Erythroblast (primary cell): ENCODE measurements at places on chromosomes 3 and 15.

GRCh38 chr15:62782071-62782841 is 260.3 kb upstream of the TPM1 start:
- DNase-seq: peak; percentile 50

DNA sequence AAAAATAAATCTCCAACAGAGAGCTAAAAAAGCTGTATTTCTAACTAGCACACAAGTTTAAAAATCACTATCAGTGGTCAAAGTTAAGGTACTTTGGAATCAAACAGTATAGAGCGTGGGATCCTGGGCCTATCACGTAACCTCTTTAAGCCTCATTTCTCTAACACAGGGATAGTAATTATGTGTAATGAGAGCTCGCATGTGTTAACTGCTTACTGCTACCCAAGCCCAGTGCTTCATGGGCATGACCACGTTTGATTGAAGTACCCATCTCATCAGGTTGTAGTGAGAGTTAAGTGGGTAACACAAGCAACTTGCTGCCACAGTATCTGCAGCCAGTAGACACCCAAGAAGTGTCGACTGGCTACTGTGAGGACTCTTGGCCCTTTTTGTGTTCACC is 28.2 kb upstream of the NOX5 start:
- no peak for DNase-seq

GRCh38 chr3:3303636-3304035 is 124.1 kb upstream of the CRBN start:
- DNase-seq: no peak

DNA sequence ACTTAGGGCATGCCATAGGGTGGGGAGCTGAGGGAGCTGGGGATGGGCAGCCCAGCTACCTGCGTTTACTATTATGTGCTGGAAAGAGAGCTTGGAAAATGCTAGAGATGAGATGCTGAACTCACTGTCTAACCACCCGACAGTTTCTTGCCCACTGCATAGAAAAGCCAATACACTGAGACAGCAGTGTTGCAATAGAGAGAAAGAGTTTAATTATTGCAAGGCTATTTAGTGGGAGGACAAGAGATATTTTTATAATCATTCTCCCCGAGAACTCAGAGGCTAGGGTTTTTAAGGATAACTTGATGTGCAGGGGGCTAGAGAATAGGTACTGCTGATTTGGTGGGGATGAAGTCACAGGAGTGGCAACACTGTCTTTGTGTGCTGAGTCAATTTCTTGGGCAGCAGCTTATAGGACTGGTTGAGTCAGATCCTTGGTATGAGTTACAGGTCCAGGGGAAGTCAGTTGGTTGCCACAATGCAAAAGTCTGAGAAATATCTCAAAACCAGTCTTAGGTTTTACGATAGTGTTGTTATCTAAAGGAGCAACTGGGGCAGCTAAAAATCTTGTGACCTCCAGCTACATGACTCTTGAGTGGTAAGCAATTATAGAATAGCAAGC is 205.9 kb downstream of the GABRG3 start:
- DNase-seq: no peak

GRCh38 chr3:113132571-113132996 is 78.8 kb upstream of the BOC start:
- DNase-seq: no peak

- no peak for DNase-seq
These were observed 78.5 kb downstream of the KBTBD8 start for GRCh38 chr3:67076607-67077006.

- no peak for DNase-seq
These were observed 145.4 kb upstream of the LRRFIP2 start for GRCh38 chr3:37319784-37320183.

DNA sequence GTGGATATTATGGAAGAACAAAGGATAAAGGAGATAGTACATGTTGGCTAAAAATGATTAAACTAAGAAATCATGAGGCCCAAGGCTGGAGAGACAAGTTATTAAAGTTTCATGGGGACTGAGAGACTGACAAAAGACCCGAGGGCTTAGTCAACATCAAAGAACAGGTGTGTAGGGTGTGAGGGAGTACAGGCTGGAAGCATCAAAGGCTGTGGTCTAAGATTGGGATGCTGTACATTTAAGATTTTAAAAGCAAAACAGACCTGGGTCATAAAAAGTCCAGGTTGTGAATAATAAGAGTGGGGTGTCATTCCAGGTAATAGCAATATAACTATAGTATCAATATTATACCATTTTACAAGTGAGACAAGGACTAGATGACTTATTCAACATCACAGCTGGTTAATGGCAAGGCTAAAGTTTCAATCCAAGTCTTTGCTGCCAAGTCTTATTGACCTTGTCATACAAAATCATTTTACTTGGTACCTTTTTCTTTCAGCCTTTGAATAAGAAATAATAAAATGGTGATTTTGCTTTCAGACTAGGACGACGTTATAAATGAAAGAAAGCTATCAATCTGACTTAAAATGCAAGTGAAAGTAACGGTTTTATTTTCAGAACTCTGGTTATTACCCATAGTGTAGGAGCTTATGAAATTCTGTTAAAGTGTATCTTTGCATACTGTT is 211.6 kb downstream of the TNIK start:
- no peak for DNase-seq

- peak; percentile 60 for DNase-seq
These were observed 774 bp downstream of the IMP3 start for GRCh38 chr15:75639191-75639708.

DNA sequence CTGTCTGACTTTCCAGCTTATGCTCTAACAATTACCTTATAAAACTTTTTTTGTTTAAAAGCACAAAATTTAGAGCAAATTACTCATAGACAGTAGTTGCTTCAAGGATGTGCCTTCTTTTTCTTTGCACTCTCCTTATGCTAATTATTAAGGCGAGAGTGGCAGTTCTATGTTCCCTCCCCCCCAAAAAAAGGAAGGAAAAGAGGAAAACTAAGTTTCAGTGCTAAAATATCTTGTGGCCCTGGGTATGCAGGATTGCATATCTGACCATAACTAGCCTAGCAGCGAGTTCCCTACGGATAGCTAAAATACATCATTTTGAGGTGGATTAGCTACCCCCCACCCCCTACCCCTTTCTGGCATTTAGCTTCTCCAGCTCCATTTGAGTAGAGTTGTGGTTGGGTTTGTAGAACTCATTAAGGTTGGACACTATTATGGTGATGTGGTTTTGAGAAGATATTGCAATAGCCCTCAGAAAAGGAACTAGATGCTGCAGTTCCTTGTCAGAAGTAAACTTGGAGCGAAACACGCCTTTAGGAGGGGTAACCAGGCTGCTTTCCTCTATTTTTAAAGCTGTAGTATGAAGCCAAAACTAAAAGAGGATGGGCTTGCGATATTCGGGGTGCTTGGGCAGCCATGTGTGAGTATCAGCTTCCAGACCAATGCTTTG is 174.6 kb downstream of the AKAP13 start:
- DNase-seq: no peak

DNA sequence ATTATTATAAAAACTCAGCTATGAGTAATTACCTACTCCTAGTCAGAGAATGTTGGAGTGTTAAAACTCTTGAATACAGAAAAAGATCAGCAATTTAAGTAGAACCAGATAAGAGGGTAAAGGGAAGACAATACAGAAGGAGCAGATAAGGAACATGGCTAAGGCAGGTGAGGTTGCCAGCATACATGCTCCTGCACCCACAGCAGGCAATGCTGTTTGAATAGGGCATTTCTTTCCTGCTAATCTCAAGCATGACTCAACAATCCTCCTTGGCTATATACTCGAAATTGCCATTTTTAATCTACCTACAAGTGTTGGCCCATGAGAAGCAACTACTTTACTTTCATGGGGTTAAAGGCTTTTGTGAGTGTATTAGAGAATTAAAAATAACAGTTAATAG is 494.5 kb downstream of the DIPK2A start:
- DNase-seq: peak; percentile 28

GRCh38 chr3:152853196-152853595 is 18.3 kb downstream of the P2RY1 start:
- no peak for DNase-seq

DNA sequence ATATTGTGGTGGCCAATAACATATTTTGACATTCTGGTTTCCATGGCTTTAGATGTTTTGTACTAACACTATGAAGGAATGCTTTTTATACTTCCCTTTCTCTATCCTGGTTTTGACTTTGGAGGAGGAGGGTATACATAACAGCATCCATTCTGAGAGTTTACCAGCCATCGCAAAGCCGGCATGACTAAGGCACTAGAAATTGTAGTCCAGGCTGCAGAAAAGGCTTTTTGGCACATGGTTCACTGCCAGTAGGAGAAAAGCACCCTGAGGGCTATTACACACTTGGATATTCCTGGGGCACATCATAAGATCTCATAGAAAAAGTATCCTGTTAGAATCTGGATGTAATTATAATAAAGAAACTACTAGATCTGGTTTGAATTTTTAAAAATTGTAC is 101.8 kb downstream of the STT3B start:
- DNase-seq: no peak

GRCh38 chr3:180267202-180267843 is 230.6 kb upstream of the PEX5L start:
- no peak for DNase-seq

DNA sequence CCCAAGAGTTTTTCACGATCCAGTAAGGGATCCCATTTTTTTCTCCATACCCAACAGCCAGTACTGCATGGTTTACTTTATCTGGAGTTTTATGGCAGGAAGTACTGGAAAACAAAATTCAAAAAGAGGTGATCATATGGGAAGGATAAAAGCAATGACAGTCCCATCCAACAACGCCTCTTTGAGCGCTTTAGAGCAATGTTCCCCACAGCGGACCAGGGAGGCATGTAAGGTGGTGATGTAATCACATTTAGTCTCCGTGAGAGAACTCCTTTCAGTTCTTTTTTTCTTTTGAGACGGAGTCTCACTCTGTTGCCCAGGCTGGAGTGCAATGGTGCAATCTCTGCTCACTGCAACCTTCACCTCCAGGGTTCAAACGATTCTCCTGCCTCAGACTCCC is 21.8 kb downstream of the CTSH start:
- DNase-seq: no peak

DNA sequence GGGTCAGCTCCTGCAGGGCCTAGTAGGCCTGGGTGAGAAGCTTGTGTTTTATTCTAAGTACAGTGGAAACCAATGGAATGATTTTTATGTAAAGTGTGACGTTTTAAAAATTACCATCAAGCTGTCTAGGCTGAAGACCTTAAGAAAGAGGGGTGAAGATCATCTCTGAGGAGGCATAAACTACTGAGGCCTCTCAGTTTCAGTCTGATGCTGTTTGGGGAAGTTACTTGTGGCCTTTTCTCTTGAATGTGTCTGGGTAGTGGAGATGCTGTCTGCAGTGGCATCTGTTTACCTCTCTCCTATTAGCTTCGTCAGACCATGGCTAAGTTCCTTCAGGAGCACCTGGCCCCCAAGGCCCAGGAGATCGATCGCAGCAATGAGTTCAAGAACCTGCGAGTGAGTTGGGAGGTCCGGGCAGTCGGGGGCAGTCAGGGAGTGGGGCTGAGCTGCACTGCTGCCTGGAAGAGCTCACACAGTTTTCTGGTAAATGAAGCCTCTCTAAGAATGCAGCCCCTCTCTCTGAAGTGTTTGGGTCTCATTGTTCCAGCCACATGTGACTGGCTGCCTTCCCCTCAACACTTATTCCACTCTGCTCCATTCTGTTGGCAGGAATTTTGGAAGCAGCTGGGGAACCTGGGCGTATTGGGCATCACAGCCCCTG is 1.9 kb downstream of the IVD start:
- DNase-seq: no peak

GRCh38 chr3:88046766-88047165 is 12.0 kb downstream of the CGGBP1 start:
- DNase-seq: no peak

GRCh38 chr3:31029706-31030105 is 135.2 kb upstream of the GADL1 start:
- DNase-seq: no peak

DNA sequence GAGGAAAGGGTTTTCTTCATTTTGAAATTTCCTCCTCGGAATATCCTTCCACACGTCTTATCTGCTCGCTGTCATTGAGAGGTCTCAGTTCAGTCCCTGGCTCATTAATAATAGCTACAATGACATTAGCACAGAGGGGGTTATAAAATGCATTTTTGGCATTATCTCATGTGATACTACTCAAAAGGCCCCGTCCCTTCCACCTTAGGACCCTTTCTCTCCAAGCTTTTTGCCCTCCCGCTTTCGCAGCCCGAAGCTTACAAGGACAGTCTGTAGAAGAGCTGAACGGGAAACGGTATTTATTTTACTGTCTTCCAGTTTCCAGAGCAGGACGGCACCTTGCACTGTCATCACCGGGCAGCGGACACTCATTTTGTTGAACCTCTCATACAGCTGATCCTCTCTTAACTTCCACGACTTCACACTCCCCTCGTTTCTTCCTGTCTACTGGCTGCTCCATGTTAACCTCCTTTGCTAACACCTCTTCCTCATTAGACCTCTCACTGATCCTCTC is 5.6 kb upstream of the PLEKHO2 start:
- no peak for DNase-seq

- DNase-seq: no peak
These were observed 6.4 kb downstream of the MED12L start for GRCh38 chr3:151091685-151092345.

DNA sequence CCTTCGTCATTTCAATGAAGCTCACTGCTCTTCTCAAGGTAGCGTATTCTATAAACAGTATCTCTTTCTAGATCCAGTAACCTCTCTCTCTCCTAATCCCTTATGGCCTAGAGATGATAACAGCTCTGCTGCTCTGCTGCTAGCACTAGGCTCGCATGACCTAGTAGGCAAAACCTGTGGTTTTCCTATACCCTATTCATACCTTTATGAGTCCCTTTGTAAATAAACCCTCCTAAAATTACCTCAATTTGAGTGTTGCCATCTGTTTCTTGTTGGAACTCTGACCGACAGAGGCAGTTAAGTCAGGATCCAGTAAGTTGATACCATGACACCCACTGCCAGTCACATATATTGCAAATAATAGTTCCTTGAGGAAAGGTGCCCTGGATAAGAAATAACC is 7.3 kb downstream of the CCDC14 start:
- DNase-seq: no peak

DNA sequence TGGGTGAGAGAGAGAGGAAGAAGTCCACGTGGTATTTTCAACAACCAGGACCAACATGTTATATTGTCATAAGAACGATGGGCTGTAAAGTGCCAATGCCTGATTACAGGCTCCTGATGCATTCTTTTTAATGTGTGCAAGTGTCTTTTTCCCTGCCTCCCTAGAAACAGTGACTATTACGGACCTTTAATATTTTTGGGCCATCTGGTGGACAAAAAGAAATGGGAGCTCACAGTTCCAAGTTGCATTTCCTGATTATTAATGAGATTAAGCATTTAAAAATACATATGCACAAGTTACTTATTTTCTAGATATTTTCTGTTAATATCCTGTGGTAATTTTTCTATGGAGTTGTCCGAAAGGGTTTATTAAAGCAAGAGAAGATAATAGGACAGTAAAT is 530.2 kb downstream of the NR2F2 start:
- DNase-seq: no peak

- DNase-seq: no peak
These were observed 2.5 kb downstream of the PDZRN3 start for GRCh38 chr3:73622091-73622805.
